ENCODE measurements at places on chromosomes 5 and 9.

DNA sequence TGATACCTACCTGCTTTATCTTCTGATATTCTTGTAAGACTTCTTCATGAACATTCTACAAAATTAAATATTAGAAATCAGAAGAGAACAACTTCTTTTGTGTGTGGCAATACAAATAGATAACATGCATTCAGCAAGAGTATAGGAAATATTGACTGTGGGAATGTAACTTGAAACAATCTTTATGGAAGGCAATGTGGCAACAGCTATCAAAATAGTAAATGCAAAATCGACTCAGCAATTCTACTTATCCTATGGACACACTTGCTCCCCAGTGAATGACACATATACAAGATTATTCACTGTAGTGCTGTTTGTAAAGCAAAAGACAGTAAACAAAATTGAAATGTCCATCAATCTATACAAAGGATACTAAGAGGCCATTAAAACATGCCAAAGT is 66.5 kb upstream of the GLRX start:
- no peak for DNase-seq

DNA sequence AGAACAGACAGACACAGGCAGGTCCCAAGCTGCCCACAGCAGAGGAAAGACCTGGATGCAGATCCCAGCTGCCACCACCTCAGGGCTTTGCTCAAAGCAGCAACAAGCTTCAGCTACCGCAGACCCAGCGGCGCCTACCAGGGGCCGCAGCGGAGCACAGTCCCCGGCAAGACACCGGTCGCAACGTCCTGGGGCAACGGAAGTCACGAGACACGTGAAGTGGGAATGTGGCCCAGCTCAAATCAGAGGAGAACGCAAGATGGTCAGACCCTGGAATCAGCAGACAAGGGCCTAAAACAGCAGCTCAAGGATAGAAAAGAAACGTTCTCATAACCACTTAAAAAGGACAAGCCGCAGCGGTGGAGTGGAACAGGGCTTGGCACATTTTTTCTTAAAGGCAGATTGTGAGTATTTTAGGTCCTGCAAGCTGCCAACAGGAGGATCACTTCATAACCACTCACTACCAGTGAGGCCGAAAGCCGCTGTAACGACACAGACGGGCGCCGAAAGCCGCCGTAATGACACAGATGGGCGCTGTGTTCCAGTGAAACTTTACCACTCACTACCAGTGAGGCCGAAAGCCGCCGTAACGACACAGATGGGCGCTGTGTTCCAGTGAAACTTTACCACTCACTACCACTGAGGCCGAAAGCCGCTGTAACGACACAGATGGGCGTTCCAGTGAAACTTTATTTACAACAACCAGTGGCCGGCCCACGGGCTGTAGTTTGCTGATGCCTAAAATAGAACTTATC is 21.7 kb downstream of the SLC9A3 start:
- no peak for DNase-seq

GRCh38 chr5:50694027-50694590 is 27.7 kb downstream of the PARP8 start:
- no peak for DNase-seq

- DNase-seq, result no peak
Measured at GRCh38 chr9:107172979-107173347, 110.1 kb upstream of the RAD23B start.

- DNase-seq, result peak; percentile 13
Measured at GRCh38 chr5:124030043-124030491, 518.1 kb downstream of the CSNK1G3 start.

GRCh38 chr5:126486332-126486731 is 63.1 kb downstream of the GRAMD2B start:
- peak; percentile 65 for DNase-seq

- no peak for DNase-seq
Measured at GRCh38 chr5:181160152-181160754, 12.9 kb downstream of the OR2V2 start.

DNA sequence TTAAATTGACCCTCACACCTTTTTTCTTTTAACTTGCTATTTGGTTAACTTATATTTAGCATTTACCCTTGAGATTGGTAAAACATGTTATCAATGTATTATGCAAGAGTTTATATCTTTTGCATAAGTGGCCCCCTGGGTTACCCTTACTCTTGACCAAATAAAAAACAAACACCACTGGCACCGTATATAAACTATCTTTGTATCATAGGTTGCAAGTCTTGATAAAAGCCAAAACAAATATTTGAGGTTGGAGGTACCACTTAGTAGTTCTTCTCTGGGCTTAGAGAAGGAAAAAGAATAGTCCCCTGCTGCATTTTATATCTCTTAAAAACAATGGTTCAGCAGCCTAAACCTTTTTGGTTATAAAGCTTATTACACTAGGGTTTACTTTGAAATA is 61.3 kb downstream of the WDR36 start:
- no peak for DNase-seq

GRCh38 chr9:99516657-99517049 is 294.6 kb downstream of the SEC61B start:
- DNase-seq, result no peak

DNA sequence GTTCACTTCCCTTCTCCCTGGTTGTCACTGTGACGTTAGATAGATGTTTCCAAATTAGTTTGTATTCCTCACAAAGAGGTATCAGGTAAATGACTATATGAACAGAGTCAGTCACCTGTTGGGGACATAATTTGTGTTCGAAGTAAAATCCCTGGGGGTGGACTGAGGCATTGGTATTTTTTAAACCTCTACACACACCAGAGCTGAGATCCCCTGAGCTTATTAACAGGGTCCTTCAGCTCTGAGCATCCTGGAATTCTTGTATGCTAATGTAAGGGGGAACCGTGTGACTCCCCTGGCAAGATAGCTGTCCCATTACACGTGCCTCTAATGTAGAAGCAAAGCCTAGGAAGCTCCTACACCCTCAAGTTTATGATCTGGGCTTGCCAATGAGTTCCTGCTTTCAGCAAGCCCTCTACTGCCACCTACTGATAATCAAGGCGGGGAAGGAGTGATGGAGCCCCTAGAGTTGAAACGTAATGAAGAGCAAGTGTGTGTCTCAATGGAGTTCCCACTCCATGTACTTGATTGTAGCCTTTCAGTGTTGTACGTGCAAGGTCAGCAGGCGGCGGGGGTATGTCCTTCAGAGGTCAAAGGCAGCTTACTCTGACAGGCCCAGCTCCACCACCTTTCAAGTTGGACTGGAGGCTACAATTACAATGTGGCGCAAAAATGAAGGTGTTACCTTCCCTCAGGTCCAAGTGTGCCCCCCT is 14.4 kb downstream of the PRKACG start:
- peak; percentile 80 for DNase-seq

DNA sequence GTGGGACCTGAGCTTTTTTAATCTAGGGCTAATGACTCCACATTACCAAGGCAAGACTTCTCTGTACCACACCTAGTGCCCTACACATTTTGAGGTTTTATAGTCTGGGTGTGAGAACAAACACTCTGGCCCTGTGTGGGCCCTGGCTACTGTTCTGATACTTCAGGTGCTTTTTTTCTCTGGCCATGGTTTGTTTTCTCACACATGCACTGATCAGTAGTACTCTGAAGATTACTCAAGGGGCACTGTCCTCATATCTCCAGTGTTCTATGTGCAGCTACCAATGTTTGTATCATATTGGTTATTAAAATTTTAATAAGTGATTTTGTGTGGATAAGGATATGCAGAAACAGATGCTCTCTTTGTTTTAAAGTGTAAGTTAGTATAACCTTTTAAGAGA is 5.9 kb upstream of the C9orf40 start:
- DNase-seq, result no peak

DNA sequence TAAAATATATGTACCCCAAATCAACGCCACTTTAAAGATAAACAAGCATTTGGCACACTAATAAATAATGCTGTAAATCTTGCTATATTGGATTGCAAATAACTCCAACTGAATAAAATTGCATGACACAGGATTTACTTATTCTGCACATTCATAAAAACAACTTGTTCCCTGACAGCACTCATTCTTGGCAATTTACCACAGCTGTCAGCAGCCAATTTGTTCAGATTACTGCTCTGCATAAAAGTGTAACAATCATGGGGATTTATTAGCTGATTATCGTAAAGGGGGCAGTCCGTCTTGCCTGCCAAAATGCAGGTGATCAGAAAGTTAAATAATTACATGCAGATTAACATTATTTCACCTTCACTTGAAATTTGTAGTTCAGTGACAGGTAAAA is 285.3 kb downstream of the SLF1 start:
- no peak for DNase-seq

- no peak for DNase-seq
Measured at GRCh38 chr9:18979367-18979766, 53.6 kb downstream of the SAXO1 start.

- DNase-seq, result no peak
Measured at GRCh38 chr9:130008538-130008937, 34.5 kb downstream of the FNBP1 start.

GRCh38 chr5:34765662-34766061 is 73.3 kb upstream of the TTC23L start:
- DNase-seq, result no peak

DNA sequence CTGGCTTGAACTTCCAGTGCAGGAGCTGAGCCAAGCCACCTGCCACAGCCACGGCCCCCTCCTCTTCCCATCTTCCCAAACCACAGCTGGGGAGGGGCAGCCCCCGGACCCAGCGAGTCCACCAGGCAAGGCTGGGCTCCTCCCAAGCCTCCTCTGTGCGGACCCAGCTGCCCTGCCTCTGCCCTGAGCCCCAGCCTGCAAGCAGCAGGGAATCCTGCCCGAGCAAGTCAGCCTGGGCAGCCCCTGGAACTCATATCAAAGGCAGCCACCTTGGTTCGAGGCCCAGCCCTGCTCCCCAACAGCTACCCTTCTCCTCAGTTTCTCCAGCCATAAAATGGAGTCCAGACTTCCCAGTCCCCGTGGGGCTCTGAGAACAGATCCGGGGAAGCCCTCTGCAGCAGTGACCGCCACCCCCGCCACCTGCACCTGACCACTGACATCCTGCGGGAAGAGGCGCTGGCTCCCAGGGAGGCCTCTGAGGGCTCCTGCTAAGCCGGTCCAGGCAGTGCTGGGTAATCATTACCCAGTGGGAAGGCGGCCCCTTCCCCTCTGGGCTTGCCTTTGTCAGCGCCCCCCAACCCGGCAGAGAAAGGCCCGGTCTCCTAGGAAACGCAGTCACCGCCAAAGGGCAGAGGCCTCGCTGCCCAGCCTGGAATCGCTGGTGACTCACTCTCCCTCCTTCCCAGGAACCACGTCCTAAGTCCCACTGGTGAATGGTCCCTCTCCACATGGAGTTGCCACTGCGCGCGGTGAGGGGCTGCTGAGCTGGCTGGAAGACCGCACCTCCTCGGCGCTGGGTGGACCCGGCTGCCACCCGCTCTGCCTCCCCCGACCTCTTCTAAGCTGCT is 1.5 kb downstream of the VAV2 start:
- DNase-seq, result no peak

DNA sequence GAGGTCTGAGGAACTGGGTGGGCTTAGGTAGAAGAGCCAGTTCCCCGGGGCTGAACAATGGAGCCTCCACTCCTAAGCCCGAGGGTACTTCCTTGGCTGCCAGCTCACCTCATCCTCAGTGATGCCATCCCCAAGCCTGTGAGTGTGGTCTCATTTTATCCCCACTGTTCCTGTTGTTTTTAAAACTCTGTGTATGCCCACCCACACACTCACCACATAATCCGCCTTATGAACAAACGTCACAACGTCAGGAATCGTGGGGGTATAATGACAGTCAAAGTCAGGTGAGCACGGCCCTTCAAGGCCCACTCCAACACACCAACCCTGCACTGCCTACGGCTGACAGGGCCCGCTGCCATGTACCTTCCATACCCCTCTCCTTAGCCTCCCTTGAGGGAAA is 61.1 kb downstream of the PTCH1 start:
- no peak for DNase-seq

GRCh38 chr9:120767451-120767850 is 25.8 kb downstream of the FBXW2 start:
- DNase-seq, result no peak

DNA sequence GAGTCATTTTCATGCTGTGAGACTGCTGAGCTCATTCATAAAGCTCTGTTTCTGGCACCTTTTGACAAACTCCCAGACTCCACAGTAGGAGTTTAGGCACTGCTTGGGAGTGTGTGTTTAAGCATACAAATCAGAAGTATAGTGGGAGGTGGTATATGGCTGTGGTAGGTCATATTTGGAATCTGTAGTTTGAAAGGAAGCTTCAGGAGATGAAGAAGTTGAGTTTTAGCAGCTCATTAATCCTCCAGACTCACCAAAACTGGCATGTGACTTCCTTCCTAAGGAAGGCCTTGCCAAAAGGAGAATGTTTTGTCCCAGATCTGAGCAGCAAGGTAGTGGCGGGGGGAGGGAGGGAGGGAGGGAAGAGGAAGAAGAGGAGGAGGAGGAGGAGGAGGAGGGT is 52.8 kb downstream of the SAXO1 start:
- no peak for DNase-seq

- DNase-seq, result no peak
Measured at GRCh38 chr5:71864730-71865601, 145.9 kb downstream of the CARTPT start.

GRCh38 chr9:132582786-132583583 is 579 bp downstream of the BARHL1 start:
- no peak for DNase-seq

GRCh38 chr9:20271096-20271495 is 351.2 kb downstream of the MLLT3 start:
- DNase-seq, result no peak

- DNase-seq, result no peak
Measured at GRCh38 chr5:175542966-175543235, 64.5 kb downstream of the SFXN1 start.

GRCh38 chr5:147187099-147187540 is 47.7 kb upstream of the STK32A start:
- no peak for DNase-seq

GRCh38 chr9:105141146-105141975 is 103.1 kb upstream of the SLC44A1 start:
- no peak for DNase-seq

GRCh38 chr9:72300873-72301272 is 64.1 kb downstream of the ZFAND5 start:
- DNase-seq, result no peak

DNA sequence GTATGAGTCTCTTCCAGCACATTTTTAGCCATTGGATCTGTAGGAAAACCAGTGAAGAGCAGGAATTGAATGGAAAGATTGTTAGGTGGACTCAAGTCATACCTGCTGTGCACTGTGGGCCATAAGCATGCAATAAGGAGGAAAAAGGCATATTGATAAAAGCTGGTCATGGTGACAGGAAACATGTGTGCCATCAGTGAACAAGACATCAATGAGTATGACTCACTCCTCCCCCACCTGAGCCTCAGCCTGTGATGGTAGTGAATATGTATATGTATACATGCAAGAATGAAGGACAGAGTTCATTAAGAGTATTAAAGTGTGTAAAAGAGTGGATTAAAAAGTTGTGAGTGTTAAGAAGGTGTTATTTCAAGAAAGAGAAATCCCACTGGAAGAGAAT is 164.5 kb downstream of the TMEM38B start:
- no peak for DNase-seq

GRCh38 chr5:65338606-65339151 is 143.0 kb downstream of the ADAMTS6 start:
- no peak for DNase-seq

GRCh38 chr5:116076496-116076895 is 8.3 kb upstream of the COMMD10 start:
- peak; percentile 8 for DNase-seq

- no peak for DNase-seq
Measured at GRCh38 chr9:13500034-13500433, 220.5 kb upstream of the MPDZ start.

- DNase-seq, result no peak
Measured at GRCh38 chr5:81534441-81534840, 140.5 kb upstream of the ACOT12 start.

- DNase-seq, result no peak
Measured at GRCh38 chr9:123848447-123849085, 81.4 kb downstream of the DENND1A start.
